ENCODE measurements at places on chromosomes 2 and 18.
A peak's percentile ranks its signal among the peaks of the same experiment; 100 is the strongest.

- DNase-seq, result no peak
Measured at GRCh38 chr2:102736110-102736409, 25.8 kb upstream of the TMEM182 start.

- peak; percentile 20 for DNase-seq
Measured at GRCh38 chr18:24862201-24862816, 401.9 kb downstream of the HRH4 start.

- DNase-seq, result no peak
Measured at GRCh38 chr2:5587766-5588165, 104.4 kb upstream of the SOX11 start.

DNA sequence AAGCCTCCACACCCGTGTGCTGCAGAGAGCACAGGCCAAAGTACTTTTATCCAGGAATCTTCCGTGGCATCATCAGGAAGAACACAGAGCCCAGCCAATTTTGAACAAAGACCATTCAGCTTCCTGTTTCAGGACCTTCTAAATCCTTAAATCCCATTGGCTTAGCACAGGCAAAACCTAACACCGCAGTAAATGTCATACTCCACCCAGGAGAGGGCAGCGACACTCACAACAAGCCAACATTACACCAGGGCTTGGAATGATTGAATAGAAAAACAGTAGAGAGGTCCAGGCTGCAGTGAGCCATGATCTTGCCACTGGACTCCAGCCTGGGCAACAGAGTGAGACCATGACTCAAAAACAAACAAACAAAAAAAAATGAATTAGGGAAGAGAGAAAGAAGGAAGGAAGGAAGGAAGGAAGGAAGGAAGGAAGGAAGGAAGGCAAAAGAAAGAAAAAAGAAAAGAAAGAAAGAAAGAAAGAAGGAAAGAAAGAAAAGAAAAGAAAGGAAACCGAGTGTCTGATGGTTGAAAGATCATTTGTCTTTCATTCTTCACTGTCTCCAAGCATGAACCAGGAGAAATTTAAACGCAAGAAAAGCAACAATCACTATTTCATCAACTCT, 144.6 kb upstream of the SATB2 start:
- DNase-seq, result no peak

- no peak for DNase-seq
Measured at GRCh38 chr18:27378431-27379095, 193.5 kb upstream of the CHST9 start.

- peak; percentile 64 for DNase-seq
Measured at GRCh38 chr2:226124548-226125011, 675.0 kb downstream of the IRS1 start.

DNA sequence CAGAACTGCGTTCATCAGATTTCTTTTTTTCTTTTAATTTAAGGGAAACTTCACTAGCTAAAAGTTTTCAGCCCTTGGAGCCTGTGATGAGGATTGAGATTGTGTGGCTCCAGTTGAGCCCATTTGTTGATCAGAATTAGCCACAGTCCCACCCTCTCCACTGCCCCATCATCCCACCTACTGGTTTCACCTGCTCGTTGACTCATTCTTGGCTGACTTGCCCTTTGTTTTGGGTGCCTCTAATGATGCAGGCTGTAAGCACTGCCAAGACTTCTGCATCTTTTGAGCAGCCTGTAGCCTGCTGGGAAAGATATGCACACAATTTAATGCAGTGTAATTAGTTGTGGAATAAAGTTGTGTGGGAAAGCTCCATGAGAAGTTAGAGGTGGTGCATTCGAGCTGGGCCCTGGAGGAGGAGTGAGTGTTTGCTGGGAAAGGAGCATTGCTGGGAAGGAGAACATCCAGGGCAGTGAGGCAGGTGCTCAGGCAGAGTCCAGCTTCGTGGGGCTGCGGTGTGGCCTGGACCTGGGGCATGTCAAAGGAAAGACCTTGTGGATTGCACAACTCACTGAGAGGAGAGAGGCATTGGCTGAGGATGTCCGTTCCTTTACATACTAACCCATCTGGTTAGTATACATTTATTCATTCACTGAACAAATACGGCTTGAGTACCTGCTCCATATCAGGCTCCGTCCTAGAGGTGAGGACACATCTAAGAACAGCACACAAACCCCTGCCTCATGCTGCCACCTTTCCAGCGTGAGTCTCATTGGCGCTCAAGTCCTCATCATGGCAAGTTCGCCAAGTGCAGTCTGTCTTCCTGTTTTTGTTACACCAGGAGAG, 18.2 kb downstream of the ASPRV1 start:
- no peak for DNase-seq

DNA sequence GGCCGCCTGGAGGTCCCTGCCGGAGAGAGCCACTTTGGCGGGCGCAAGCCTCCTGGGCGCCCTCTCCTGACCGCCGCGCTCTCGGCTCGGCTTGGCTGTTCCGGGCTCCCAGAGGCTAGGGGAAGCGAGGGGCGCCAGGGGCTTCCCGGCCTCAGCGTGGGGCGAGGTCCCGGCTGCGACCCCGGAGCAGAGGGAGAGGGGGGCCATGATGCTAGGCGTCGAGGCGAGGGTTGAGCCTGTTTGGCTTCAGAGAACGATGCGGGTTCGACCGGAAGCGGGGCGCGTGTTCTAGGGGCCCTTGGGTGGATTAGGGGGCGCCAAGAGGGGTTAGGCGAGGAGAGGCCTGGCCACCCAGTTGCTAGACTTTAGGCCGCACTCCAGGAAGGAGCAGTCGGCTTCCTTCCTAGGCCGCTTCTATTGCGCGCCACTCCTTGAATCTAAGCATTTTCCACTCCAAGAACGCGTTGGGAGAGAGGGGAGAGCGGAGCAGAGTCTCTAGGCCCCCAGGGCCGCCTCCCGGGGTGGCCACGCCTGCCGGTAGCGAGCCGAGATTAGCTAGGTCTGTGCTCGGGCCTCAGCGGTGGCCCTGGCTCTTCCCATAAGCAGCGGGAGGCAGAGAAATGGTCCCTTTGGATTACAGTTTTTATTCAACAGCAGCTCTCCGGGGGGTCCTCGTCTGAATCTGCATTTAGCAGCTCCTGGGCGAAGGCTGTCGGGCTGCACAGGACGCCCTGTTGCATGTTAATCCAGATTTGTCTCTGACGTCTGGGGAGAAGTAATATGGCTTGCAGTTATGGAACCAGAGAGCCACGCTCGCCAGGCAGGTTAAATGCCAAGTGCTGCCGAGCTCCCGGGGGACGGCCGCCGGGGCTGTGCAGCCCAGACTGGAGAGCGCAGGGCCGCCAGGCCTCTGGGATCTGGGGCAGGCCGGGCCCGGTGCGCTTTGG, 11.3 kb downstream of the MEIS1 start:
- DNase-seq, result peak; percentile 25

- DNase-seq, result no peak
Measured at GRCh38 chr18:23378302-23378686, 74.8 kb upstream of the RIOK3 start.

- DNase-seq, result no peak
Measured at GRCh38 chr2:223114170-223114569, 62.2 kb downstream of the KCNE4 start.

- no peak for DNase-seq
Measured at GRCh38 chr2:184444217-184444616, 154.1 kb upstream of the ZNF804A start.

Measured in fibroblast of gingiva (primary cell).